H1 (cell line): ENCODE measurements at places on chromosomes 1 and 21. TPM values are rescaled to one million over a fixed set of nuclear protein-coding genes. Genes with fewer than 3 reads are reported as not detected.
A peak's percentile ranks its signal among the peaks of the same experiment; 100 is the strongest.

- H3K36me3 ChIP-seq: no peaks in the 10 kb centered on the region
- peak overlapping the region; percentile 65; the same call in 1 of the 2 replicates for H3K27ac ChIP-seq
- peak overlapping the region; percentile 67 for H3K4me3 ChIP-seq
- DNase-seq: no peak
- H3K27me3 ChIP-seq: no peaks in the 10 kb centered on the region
- peaks cover 6% of the 10 kb centered on the region for H3K4me1 ChIP-seq
Observed at GRCh38 chr1:155226188-155226909, 17.9 kb downstream of the MTX1 start.

GRCh38 chr1:181947441-181947840 lies 114.1 kb downstream of the ZNF648 start:
- no peak overlapping the region for H3K27ac ChIP-seq
- DNase-seq: no peak
- H3K4me3 ChIP-seq: no peak overlapping the region
- H3K4me1 ChIP-seq: no peaks in the 10 kb centered on the region

GRCh38 chr1:185207170-185207569 lies 50.2 kb downstream of the SWT1 start:
- H3K4me1 ChIP-seq: no peaks in the 10 kb centered on the region
- DNase-seq: no peak
- H3K27me3 ChIP-seq: no peaks in the 10 kb centered on the region

The PDC gene
- not detected in 2 replicates for total RNA-seq

DNA sequence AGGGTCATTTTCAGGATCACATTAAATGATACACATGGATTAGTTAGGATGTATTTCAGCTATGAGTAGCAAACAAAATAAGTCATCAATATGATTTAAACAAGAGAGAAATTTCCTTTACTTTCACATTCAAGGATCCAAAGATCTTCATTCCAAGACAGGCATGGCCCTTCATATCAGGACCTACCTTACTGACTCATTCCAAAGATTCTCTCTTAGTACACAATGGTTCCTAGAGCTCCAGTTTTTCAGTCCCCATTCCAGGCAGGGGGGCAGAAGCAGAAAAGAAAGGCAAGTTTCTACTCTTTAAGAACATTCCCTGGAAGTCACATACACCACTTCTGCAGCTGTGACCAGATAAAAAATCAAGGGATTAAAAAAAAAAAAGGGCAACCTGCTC lies 23.7 kb downstream of the RGS2 start:
- DNase-seq: no peak
- no peaks in the 10 kb centered on the region for H3K36me3 ChIP-seq
- H3K4me3 ChIP-seq: no peak overlapping the region

- no peaks in the 10 kb centered on the region for H3K4me1 ChIP-seq
- H3K36me3 ChIP-seq: no peaks in the 10 kb centered on the region
- H3K27ac ChIP-seq: no peak overlapping the region
- no peak overlapping the region for H3K4me3 ChIP-seq
- H3K27me3 ChIP-seq: no peaks in the 10 kb centered on the region
Observed at GRCh38 chr1:91804546-91805023, 81.4 kb downstream of the TGFBR3 start.

- no peaks in the 10 kb centered on the region for H3K36me3 ChIP-seq
- no peak overlapping the region for H3K4me3 ChIP-seq
- H3K27ac ChIP-seq: no peak overlapping the region
Observed at GRCh38 chr21:31099122-31099521, 60.8 kb upstream of the KRTAP19-8 start.

The FCER1G gene
- total RNA-seq: 0.86 TPM in 1 of 2 replicates, not detected in the other

DNA sequence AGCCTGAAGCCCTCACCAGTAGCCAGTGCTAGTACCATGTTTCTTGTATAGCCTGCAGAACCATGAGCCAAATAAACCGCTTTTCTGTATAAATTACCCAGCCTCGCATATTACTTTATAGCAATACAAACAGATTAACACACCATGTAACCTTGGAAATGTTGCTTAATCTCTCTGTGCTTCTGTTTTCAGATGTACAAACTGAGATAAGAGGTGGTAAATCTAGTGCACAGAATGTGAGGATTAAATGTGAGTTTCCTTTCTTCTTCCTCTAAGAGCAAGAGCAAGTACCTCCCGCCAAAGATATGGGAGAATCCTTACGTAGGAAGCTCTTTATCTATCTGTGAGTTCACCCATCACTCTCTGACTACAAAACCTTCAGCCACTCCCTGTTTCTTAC lies 128.4 kb downstream of the HIVEP3 start:
- H3K27ac ChIP-seq: no peak overlapping the region
- no peak for DNase-seq
- H3K27me3 ChIP-seq: no peaks in the 10 kb centered on the region
- no peak overlapping the region for H3K4me3 ChIP-seq
- no peaks in the 10 kb centered on the region for H3K36me3 ChIP-seq
- H3K4me1 ChIP-seq: no peaks in the 10 kb centered on the region

DNA sequence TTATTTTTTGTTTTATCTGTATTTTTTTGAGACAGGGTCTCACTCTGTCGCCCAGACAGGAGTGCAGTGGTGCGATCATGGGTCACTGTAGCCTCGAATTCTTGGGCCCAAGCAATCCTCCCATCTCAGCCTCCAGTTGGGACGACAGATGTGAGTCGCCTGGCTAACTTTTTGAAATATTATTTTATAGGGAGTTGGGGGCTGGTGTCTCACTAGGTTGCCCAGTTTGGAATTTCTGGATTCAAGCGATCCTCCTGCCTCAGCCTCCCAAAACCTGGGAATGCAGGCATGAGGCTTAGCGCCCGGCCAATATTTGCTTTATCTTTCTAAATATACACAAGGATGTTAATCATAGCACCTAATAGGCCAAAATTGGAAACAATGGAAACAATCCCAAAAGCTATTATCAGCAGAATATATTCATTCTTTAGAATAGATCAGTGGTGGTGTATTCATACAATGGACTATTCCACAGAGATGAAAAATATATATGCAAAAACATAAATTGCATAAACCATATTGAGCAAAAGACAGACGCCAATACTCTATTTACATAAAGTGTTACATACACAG lies 55.9 kb downstream of the DAP3 start:
- H3K27ac ChIP-seq: no peak overlapping the region
- no peaks in the 10 kb centered on the region for H3K27me3 ChIP-seq
- no peaks in the 10 kb centered on the region for H3K4me1 ChIP-seq
- peaks cover 3% of the 10 kb centered on the region; the same call in 1 of the 2 replicates for H3K36me3 ChIP-seq
- no peak for DNase-seq

GRCh38 chr21:38273745-38274542 lies 17.2 kb downstream of the KCNJ15 start:
- DNase-seq: no peak
- no peak overlapping the region for H3K4me3 ChIP-seq

GRCh38 chr1:22153660-22154437 lies 11.0 kb upstream of the WNT4 start:
- DNase-seq: no peak
- H3K4me3 ChIP-seq: no peak overlapping the region
- no peaks in the 10 kb centered on the region for H3K4me1 ChIP-seq
- H3K36me3 ChIP-seq: no peaks in the 10 kb centered on the region
- H3K27ac ChIP-seq: no peak overlapping the region

DNA sequence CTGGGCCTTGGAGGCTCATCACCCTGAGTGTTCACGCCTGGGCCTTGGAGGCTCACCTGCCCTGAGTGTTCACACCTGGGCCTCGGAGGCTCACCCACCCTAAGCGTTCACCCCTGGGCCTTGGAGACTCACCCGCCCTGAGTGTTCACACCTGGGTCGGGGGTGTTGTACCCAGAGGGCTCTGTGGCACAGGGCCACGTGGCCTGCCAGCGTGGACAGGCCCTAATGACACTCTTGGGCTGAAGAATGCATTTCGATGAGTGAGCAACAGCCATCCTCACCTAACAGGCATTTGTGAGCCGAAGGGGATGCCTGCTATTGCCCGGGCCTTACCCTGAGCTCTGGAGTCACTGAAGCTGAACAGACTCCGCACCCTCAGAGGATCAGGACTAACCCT lies 17.5 kb downstream of the SLC19A1 start:
- peaks cover 8% of the 10 kb centered on the region for H3K36me3 ChIP-seq
- H3K27ac ChIP-seq: no peak overlapping the region
- no peaks in the 10 kb centered on the region for H3K27me3 ChIP-seq
- no peak for DNase-seq
- no peak overlapping the region for H3K4me3 ChIP-seq
- H3K4me1 ChIP-seq: no peaks in the 10 kb centered on the region

The CHAF1B gene
- 22.0 and 23.1 TPM in 2 replicates for total RNA-seq

GRCh38 chr1:33743221-33743998 lies 120.5 kb upstream of the HMGB4 start:
- peaks cover 7% of the 10 kb centered on the region for H3K36me3 ChIP-seq
- no peak for DNase-seq
- no peaks in the 10 kb centered on the region for H3K27me3 ChIP-seq
- no peak overlapping the region for H3K4me3 ChIP-seq
- no peak overlapping the region for H3K27ac ChIP-seq

DNA sequence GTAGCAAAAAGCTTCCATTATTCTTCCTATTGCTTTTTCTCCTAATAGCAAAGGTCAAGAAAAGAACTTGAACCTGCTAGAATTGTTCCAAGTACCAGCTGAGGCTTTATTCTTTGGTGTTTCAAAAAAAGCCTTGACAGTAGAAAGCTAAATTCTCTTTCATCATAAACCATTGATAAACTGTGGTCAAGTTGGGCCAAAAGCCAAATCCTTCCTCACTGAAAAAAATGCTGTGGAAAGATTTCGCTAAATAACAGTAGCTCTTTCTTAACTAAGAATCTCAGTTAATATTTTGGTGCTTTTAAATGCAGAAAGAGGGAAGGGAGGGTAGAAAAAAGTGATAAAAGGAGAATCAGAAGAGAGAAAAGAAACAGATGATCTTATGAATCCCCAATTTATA lies 14.0 kb upstream of the JAM2 start:
- no peak overlapping the region for H3K27ac ChIP-seq
- no peaks in the 10 kb centered on the region for H3K4me1 ChIP-seq
- H3K27me3 ChIP-seq: no peaks in the 10 kb centered on the region
- H3K36me3 ChIP-seq: no peaks in the 10 kb centered on the region
- H3K4me3 ChIP-seq: no peak overlapping the region

- H3K4me1 ChIP-seq: no peaks in the 10 kb centered on the region
- no peaks in the 10 kb centered on the region for H3K36me3 ChIP-seq
- H3K27ac ChIP-seq: no peak overlapping the region
- DNase-seq: no peak
Observed at GRCh38 chr1:29354511-29355098, 118.3 kb downstream of the PTPRU start.

- peak; percentile 57 for DNase-seq
- H3K27ac ChIP-seq: no peak overlapping the region
- H3K36me3 ChIP-seq: no peaks in the 10 kb centered on the region; the same call in 1 of the 2 replicates
- peaks cover 29% of the 10 kb centered on the region for H3K4me1 ChIP-seq
Observed at GRCh38 chr1:18639368-18640055, 8.9 kb downstream of the PAX7 start.

DNA sequence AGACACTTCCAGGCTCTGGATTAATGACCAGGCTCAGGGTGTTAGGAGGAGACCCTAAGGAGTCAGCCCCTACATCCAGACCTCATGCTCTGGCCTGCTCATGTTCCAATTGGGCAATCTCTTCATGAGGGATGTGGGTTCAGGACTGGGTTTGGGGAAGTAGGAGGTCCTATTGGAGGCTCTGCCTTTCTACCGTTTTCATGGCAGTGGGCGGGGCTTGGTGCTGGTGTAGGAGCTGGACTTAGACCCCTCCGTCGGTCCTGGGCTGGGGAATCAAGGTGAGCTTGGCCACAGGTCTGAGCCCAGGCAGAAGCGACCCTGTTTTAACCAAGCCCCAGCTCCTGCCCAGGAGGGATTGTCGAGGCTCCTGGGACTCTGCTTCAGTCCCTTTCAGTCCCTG lies 123.4 kb downstream of the PRDM16 start:
- H3K36me3 ChIP-seq: no peaks in the 10 kb centered on the region
- no peaks in the 10 kb centered on the region for H3K27me3 ChIP-seq
- H3K27ac ChIP-seq: no peak overlapping the region
- no peak for DNase-seq

DNA sequence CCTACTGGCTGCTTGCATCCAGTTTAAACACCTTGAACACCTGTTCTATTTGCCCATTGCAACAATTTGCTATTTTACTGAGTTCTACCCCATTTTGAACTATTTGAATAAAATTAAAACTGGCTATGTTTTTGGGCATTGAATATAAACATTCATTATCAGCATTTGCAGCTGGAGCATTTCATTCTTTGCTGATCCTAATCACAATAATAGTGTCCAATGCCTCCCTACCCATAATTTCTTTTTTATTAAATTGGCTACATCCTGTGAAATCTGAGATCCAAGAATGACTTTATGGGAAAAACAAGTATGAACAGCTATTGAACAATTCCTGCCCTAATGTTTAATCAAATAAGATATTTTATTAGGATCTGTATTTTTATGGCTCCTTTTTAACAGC lies 447.9 kb downstream of the PLA2G4A start:
- no peaks in the 10 kb centered on the region for H3K27me3 ChIP-seq
- DNase-seq: no peak
- H3K27ac ChIP-seq: no peak overlapping the region

DNA sequence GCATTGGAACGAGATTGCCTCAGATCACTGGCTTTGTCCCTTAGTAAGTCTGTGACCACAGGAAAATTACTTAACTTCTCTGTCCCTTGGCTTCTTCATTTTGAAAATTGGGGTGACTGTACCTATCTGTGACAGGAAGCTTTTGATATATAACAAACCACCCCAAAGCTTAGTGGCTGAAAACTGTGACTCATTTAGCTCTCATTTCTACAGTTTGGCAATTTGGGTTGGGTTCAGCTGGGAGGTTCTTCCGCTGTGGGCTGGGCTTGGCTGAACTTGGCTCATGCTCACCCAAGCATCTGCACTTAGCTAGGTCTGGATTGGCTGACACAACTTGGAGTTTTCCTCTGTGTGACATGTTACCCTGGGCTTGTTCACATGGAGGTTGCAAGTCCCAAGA lies 14.0 kb downstream of the C1orf94 start:
- H3K4me3 ChIP-seq: no peak overlapping the region
- no peak overlapping the region for H3K27ac ChIP-seq
- peaks cover 1% of the 10 kb centered on the region; the same call in 1 of the 2 replicates for H3K27me3 ChIP-seq
- H3K4me1 ChIP-seq: peaks cover 11% of the 10 kb centered on the region
- H3K36me3 ChIP-seq: no peaks in the 10 kb centered on the region

GRCh38 chr21:34606051-34606450 lies 8.9 kb downstream of the RCAN1 start:
- H3K4me1 ChIP-seq: no peaks in the 10 kb centered on the region
- H3K36me3 ChIP-seq: no peaks in the 10 kb centered on the region
- H3K27ac ChIP-seq: no peak overlapping the region

DNA sequence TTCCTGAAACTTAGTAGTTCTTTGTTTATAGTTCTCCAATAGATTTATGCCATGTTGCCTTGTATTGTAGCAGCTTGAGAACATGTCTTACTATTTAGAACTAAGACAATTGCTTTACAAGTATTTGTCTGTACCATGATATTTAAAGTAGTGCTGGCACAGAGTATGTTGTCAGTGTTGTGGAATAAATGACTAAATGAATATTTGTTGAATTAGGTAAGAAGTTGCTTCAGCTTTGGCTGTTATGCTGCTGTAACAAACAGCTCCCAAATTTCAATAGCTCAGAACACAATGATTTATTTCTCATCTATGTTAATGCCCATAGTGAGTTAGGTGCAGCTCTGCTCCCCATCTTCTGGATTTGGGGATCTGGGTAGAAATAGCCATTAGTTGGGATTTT lies 90.2 kb upstream of the VCAM1 start:
- H3K4me3 ChIP-seq: no peak overlapping the region
- H3K4me1 ChIP-seq: no peaks in the 10 kb centered on the region
- no peak for DNase-seq
